ENCODE measurements at places on chromosomes 2 and 18. TPM values are rescaled to one million over a fixed set of nuclear protein-coding genes. Genes with fewer than 3 reads are reported as not detected.

The RBKS gene
- 1.4 TPM for total RNA-seq

The CRYBA2 gene
- not detected for total RNA-seq

The IL36RN gene
- not detected for total RNA-seq

The PROKR1 gene
- total RNA-seq: 0.13 TPM

The RTP5 gene
- total RNA-seq: not detected

The PARD6G gene
- 5.9 TPM for total RNA-seq

The ANKRD30BL gene
- not detected for total RNA-seq

The HNMT gene
- total RNA-seq: 39.8 TPM

The HOXD12 gene
- not detected for total RNA-seq

The IL36A gene
- not detected for total RNA-seq

The MC5R gene
- not detected for total RNA-seq

The TCF23 gene
- not detected for total RNA-seq

The LHCGR gene
- not detected for total RNA-seq

The ABCG8 gene
- total RNA-seq: not detected

The DPP10 gene
- total RNA-seq: 2.6 TPM

The MALL gene
- total RNA-seq: 1.6 TPM

The CHRNG gene
- 3.3 TPM for total RNA-seq

The RAB6C gene
- total RNA-seq: not detected

The MYO3B gene
- total RNA-seq: not detected

The B3GNT7 gene
- total RNA-seq: 0.80 TPM

The ZNF516 gene
- total RNA-seq: 47.7 TPM

The CIDEA gene
- not detected for total RNA-seq

The GNAL gene
- 1.8 TPM for total RNA-seq

Data from epithelial cell of alveolus of lung (primary cell).